ENCODE measurements at places on chromosomes 1 and 21.

- peak; percentile 51 for DNase-seq
These were observed 44.1 kb upstream of the SLC25A33 start for GRCh38 chr1:9494936-9495758.

- no peak for DNase-seq
These were observed 54.1 kb downstream of the RIPK4 start for GRCh38 chr21:41712730-41713129.

DNA sequence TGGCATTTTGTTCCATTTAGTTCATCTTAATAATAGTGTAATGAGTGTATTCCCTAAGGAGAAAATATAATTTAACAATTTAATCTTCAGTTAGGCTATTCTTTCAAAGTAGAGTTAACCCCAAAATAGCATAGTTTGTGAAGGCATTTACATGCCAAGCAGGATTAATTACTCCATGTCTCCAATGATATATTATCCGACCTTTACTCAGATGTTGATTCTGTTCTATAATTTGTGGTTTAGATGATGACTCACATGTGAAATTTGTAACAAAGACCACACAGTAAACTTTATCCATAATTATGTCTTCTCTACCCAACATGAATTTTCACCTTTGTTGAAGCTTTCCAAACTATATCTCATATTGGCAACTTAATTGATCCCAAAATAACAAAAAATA, 2065.2 kb downstream of the MRPL39 start:
- no peak for DNase-seq

GRCh38 chr1:197269053-197269452, 1.0 kb downstream of the CRB1 start:
- DNase-seq, result no peak

DNA sequence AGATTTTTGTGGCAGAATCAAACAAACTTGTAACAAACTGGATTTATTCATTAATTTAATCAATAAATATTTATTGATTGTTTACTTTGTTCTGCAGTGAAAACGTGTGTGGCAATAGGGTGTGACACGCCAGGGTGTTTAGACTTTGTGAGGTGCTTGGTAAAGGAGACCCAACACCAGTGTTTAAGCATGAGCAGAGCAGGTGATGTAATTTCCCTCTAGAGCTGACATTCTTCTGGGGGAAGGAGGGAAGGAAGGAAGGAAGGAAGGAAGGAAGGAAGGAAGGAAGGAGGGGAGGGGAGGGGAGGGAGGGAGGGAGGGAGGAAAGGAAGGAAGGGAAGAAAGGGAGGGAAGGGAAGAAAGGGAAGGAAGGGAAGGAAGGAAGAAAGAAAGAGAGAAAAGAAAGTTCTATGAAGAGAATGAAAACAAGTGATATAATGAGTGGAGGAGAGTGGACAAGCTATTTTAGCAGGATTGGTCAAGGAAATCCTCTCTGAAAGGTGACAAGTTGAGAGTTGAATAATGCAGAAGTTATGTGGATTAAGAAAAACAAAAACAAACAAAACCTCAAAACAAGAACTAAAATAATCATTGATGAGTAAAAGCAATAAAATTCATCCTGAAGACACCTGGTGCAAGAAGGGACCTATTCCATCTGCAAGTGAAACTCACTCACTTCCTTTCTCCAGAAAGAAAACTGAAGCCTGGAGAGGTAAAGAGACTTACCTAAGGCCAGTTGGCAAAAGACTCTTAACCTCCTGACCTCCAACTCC, 60.8 kb downstream of the TSEN15 start:
- DNase-seq, result no peak

DNA sequence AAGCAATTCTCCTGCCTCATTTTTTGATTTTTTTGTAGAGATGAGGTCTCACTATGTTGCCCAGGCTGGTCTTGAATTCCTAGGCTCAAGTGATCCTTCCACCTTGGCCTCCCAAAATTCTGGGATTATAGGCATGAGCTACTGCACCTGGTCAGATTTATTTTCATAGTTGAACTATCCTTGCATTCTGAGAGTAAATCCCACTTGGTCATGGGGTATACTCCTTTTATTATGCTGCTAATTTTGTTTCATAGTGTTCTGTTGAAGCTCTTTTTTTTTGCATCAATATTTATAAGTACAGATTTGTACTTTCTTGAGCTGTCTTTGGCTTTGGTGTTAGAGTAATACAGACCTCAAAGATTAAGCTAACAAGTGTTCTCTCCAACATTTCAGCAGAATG, 12.8 kb upstream of the CCSAP start:
- no peak for DNase-seq

GRCh38 chr1:11505591-11506538, 26.9 kb downstream of the DISP3 start:
- DNase-seq, result no peak

DNA sequence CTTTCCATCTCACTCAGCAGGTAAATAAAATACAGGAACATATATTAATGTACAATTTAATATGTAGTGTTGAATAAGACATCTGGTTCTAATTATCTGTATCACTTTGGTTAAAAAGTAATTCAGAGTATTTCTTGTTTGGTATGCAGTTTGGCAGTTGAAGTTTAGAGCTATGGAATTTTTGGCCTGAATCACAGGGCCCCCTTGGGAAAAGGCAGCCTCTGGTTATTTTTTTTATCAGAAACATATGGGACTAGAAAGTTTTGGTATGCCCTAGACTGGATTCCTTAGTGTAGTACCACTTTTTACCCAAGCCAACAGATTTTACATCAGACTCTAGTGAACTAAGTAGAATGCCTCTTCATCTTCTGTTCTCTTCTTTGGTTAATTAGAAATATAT, 26.4 kb downstream of the CNST start:
- no peak for DNase-seq

DNA sequence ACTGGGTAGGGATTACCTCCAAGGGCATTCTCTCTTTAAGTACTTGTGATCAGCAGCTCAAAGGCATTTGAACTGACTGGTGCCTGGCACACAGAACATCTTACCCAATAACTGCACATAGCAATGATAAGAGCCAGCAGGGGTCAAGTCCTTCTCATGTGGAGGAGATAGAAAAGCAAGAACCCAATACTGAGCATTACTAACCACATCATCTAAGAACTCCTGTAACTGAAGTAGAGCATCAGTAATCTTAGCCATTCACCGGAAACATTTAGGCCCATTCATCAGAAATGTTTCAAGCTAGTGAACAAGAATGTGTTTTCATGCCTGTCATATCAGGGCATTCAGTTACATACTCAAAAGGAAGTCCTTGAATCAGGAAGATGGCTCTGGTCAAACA, 33.6 kb upstream of the THEM4 start:
- no peak for DNase-seq

- DNase-seq, result no peak
These were observed 861 bp upstream of the DRAXIN start for GRCh38 chr1:11690397-11691301.

GRCh38 chr1:89552471-89553081, 27.9 kb downstream of the LRRC8B start:
- no peak for DNase-seq

DNA sequence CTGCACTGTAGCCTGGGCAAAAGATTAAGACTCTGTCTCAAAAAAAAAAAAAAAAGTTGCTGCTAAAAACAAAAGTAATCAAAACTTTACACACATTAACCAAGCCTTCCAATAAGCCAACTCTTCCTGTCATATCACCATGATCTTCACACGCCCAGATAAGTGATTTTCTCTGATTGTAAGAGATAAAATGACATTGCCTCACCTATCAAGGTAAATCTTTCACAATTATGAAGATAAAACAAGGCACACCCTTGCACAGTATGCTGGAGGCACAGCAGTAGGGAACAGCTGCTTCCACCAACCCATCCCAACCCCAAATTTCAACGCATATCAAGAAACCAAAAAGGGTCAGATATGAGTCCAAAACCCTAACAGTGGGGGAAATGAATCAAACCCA, 8.8 kb upstream of the TIAM1 start:
- DNase-seq, result no peak

GRCh38 chr1:207711285-207711684, 40.6 kb upstream of the CD46 start:
- DNase-seq, result no peak

GRCh38 chr1:240171907-240172306, 80.2 kb downstream of the FMN2 start:
- DNase-seq, result no peak

DNA sequence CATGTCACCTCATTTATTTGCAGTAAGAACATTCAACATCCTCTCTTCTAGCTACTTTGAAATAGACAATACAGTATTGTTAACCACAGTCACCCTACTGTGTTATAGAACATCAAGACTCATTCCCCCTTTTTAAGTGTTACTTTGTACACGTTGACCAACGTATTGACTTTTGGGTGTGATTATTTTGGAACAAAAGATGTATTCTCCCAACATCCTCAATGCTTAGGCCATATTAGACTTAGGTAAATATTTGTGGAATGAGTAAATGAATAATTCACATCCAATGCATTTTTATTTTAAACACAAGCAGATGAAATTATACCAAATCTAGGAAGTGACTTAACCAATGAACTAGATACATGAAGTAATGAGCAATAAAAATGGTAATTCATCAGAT, 296.6 kb downstream of the CHRM3 start:
- DNase-seq, result no peak

GRCh38 chr1:12505231-12505630, 112.8 kb downstream of the DHRS3 start:
- DNase-seq, result no peak

GRCh38 chr1:222923506-222923905, 108.7 kb downstream of the DISP1 start:
- DNase-seq, result no peak

DNA sequence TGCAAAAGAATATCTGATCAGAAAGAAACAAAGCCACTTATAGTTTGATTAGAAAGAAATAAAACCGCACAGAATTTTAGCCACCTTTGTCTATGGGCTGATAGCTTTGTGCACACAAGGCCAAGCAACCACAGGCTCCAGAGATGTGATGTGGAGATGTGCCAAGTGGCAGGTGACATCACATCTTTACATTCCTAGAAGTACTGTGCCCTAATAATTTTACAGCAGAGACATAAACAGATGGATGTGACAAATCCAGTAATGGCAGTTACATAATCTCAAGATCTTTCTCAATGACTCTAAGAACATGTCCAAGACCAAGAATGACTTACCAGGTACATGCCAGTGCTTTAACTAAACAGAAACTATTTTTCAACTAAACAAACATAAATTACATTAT, 159.5 kb downstream of the LTN1 start:
- DNase-seq, result no peak

- no peak for DNase-seq
These were observed 20.7 kb downstream of the DNAJC6 start for GRCh38 chr1:65330021-65330420.

GRCh38 chr1:18458133-18459092, 22.3 kb upstream of the KLHDC7A start:
- no peak for DNase-seq

DNA sequence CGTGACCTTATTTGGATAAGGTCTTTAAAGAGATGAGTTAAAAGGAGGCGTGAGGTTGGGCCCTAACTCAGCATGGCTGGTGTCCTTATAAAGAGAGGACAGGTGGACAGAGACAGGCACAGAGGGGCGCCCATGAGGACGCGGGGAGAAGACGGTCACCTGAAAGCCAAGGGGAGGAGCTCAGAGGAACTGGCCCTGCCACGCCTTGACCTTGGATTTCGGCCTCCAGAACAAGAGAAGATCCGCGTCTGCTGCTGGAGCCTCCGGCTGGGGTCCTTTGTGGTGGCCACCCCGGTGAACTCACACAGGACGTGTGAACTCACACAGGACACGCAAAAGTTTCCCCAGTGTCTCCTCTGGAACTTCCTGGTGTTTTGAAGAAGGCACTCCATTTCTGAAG, 122.7 kb downstream of the SIK1 start:
- DNase-seq, result no peak

DNA sequence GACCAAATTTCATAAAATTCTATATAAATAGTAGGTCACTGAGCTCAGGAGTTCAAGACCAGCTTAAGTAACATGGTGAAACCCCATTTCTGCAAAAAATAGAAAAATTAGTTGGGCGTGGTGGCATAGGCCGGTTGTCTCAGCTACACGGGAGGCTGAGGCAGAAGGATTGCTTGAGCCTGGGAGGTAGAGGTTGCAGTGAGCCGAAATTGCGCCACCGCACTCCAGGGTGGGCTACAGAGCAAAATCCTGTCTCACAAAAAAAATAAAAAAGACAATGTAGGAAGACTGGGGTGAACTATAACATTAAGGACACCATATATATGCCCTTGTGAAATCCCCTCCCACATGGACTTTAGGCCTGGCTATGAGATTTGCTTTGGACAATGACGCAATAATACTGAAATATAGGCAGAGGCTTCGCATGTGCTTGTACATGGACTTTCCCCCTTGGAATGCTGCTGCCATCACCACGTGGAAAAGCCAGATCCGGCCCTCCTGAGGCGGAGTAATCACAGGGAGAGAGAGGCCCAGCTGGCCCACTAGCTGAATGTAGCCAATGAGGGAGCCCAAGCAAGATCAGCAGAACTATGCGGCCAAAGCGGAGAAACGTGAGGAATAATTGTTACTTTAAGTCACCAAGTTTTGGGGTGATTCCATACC, 13.1 kb upstream of the USP1 start:
- no peak for DNase-seq

DNA sequence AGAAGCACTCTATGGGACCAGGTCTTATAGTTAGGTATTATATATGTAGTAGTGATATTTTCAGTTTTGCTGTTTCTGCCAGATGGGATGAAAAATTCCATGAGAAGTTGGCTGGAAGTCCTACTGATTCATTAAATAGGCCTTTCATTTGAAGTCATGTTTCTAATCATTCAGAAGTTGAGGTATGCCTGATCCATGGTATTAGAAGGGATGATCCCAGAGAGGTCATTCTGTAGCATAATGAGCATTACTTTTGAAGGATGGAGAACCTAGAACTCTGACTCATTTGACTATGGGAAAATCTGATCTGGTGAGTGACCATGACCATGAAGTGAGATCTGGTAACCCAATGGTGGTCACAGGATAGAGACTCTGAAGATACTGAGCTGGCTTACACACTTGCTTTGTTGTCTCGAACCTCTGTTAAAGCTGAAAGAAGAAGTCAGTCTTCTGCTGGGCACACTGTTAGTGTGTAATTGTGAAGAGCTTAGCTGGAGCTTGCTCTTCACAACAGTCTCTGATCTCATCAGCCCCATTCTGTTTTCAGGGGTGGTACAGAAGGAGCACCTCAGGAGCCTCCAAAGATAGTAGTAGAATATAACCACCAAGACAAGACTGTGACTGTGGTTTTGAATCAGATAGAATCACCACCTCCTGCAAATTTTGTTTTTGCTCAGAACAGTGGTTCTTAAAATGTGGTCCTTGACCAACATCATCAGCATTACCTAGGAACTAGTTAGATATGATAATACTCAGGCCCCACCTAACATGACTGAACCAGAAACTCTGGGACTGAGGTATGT, 9.0 kb downstream of the MGST3 start:
- no peak for DNase-seq

Measured in stimulated activated CD8-positive, alpha-beta memory T cell treated with anti-CD3 and anti-CD28 coated beads, Interleukin-15, amount 100 ng/mL, for 24 hours (primary cell).